ENCODE measurements at places on chromosomes 1 and 21. TPM values are rescaled to one million over a fixed set of nuclear protein-coding genes. Genes with fewer than 3 reads are reported as not detected.

The RGS5 gene
- polyA plus RNA-seq: 4.9 TPM

The CD5L gene
- not detected for polyA plus RNA-seq

The MAN1C1 gene
- polyA plus RNA-seq: 5.6 TPM

The FCGR3B gene
- 0.46 TPM for polyA plus RNA-seq

The SLC2A5 gene
- not detected for polyA plus RNA-seq

The LHX8 gene
- polyA plus RNA-seq: not detected

The LRRC38 gene
- not detected for polyA plus RNA-seq

The MYBPH gene
- polyA plus RNA-seq: not detected

The TMPRSS15 gene
- not detected for polyA plus RNA-seq

The RNU1-1 gene
- polyA plus RNA-seq: not detected

The CDA gene
- polyA plus RNA-seq: not detected
